ENCODE measurements at places on chromosomes 2 and 18.

- no peak for DNase-seq
Measured at GRCh38 chr2:9401646-9402371, 21.5 kb downstream of the ITGB1BP1 start.

DNA sequence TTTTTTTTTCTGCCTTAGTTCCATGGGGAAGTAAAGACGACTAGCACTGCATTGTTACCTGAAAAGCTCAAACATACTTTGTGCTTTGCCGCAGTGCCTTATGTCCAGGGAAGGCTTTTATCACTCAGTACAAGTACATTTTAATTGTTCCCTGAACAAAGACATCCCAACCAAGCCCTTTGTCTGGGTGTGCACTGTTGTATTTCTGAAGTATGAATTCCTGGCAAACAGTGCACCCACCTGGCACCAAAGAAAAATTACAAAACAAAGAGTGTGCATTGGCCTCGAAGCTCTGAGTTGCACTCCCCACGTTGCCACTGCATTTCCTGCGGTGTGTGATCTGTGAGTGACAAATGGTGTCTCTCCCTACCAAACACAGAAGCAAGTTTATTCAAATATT is 858.5 kb upstream of the PIK3C3 start:
- no peak for DNase-seq

DNA sequence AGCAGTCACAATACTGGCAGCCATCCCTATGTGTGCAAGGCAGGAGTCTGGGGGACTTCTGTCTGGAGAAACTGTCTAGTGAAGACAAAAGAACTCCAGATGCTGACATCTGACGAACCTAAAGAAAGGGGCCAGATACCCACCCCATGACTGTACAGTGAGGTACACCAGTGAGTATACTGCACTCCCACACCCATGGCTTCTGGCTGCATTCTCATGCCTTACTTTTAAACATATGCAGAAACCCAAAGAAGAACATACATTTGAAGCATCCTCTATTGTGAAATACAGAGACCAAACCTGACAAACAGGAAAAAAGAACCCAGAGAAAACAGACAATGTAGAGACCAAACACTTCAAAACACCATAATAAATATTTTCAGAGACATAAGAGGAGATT is 102.2 kb downstream of the ACTR3 start:
- DNase-seq: no peak

- no peak for DNase-seq
Measured at GRCh38 chr18:48162956-48163737, 232.7 kb upstream of the SMAD2 start.

- no peak for DNase-seq
Measured at GRCh38 chr2:160510617-160511016, 17.0 kb upstream of the RBMS1 start.

DNA sequence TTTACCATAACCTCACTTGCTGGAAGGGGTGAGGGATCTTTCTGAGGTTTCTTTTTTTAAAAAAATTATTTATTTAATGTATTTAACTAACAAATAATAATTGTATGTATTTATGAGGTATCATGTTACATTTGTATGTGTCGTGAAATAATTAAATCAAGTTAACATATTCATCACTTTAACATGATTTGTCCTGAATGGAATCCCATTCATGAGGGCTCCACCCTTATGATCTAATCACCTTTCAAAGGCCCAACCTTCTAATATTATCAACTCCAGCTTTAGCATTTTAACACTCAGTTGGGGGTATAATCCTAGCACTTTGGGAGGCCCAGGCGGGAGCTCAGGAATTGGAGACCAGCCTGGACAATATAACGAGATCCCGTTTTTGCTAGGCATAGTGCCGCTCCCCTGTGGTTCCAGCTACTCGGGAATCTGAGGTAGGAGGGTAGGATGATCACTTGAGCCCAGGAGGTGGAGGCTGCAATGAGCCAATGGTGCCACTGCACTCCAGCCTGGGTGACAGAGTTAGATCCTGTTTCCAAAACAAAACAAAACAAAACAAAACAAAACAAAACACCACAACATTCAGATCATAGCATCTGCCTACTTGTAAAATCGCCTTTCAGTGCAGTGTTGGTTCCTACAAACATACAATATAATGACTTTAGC is 1.1 kb upstream of the TAF4B start:
- no peak for DNase-seq

DNA sequence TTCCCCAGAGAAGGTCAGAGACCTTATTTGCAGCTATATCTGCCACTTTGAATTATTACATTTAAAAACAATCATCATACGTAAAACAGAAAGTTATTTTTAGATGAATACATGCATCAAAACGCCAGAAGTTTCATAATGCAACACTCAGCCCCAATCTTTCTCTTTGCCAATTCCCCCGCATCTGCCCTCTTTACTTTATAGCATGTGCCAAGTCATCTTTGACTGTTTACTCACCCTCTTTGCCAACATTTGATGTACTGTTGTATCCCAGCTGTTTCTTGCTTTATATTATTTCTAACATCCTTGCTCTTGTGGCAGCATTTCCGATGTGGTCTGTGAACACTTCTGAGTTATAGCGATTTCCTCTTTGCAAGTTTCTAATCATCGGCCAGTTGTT is 86.2 kb downstream of the CRIM1 start:
- no peak for DNase-seq

DNA sequence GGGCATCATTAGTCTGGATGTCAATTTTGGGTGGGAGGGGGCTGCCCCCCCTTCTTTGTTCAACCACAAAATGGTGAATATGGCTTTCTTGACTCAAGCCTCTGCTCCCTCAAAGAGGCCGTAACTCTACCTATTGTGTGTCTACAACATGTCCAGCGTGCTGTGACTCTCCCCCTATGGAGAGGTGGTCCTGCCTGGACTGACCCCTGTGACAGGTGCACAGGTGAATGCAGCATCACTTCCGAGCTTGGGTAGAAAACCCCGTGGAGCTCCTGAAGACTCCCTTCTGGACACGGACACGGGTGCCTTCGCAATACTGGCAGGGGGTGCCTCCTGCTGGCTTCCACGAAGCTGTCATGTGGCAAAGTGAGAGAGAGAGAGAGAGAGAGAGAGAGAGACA is 397.8 kb downstream of the GALR1 start:
- DNase-seq: no peak

- no peak for DNase-seq
Measured at GRCh38 chr2:18396329-18397010, 164.0 kb downstream of the RDH14 start.

- DNase-seq: no peak
Measured at GRCh38 chr2:173240083-173240482, 114.6 kb upstream of the CDCA7 start.

GRCh38 chr2:136255648-136256461 is 137.9 kb upstream of the CXCR4 start:
- no peak for DNase-seq

- DNase-seq: no peak
Measured at GRCh38 chr2:153495725-153496124, 17.2 kb upstream of the RPRM start.

Measured in CD4-positive, alpha-beta T cell treated with Interleukin-4 for 4 hours (primary cell).